ENCODE measurements at places on chromosomes 12 and 14.

- DNase-seq: no peak
Measured at GRCh38 chr12:92719674-92720073, 16.9 kb downstream of the PLEKHG7 start.

- peak; percentile 77 for DNase-seq
Measured at GRCh38 chr12:104219361-104219892, 3.8 kb downstream of the TXNRD1 start.

DNA sequence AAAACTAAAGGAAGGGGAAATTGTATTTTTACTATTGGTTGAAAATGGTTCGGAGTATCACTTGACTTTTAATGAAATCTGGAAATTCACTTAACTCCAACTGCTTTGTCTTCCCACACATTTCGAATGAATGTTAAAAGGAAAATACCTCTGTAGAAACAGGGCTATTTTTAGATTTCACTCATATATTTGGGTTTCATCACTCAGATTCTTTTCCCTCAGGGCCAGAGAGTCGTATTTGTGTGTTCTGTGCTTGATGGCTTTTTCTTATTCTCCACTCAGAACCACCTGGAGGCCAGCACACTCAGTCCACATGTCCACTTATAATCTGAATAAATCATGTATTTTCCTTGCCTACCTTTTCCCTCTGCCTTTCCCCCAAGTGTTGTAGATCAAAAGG, 40.0 kb downstream of the DAAM1 start:
- DNase-seq: no peak

GRCh38 chr12:6603095-6603567, 4.0 kb downstream of the CHD4 start:
- DNase-seq: peak; percentile 67

- DNase-seq: no peak
Measured at GRCh38 chr14:54589076-54589475, 22.1 kb downstream of the SAMD4A start.

DNA sequence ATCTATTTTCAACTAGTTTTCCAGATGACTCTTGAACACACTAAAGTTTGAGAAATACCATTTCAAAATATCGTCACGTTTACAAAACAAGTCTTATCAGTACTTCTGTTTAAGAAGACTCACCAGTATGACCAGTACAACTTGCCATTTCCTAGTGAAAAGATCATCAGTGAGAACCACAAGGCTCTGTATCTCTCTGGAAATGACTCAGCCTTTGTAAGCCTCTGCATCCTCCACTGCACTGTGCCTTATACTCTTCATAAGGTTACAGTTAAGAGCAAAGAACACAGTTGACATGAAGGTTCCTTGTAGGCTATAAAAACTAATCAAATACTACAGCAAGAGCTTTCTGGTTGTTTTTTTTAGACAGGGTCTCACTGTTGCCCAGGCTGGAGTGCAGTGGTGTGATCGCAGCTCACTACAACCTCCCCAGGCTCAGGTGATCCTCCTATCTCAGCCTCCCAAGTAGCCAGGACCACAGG, 5.7 kb upstream of the VTI1B start:
- peak; percentile 71 for DNase-seq

DNA sequence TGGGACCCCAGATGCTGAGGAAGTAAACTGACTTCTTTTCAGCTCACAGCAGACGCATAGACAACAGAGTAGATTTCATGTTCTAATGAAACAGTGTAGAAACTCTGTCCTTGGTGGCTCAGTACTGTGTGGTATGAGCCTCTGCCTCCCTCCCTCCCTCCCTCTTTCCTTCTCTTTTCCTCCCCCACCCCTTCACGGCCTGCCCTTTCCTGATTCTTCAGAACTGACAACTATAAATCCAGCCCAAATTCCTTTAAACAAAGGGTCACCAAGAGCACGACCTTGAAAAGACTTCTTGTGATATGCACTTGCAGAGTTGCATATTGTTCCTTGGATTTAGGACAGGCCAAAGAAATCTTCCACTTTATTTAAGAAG, 164.0 kb downstream of the ETV6 start:
- no peak for DNase-seq

- DNase-seq: no peak
Measured at GRCh38 chr12:109127533-109128242, 11.3 kb downstream of the ACACB start.

GRCh38 chr12:9786726-9787717, 26.3 kb upstream of the CD69 start:
- no peak for DNase-seq
